AG08395 (cell line): ENCODE measurements at places on chromosomes 7 and 10.

DNA sequence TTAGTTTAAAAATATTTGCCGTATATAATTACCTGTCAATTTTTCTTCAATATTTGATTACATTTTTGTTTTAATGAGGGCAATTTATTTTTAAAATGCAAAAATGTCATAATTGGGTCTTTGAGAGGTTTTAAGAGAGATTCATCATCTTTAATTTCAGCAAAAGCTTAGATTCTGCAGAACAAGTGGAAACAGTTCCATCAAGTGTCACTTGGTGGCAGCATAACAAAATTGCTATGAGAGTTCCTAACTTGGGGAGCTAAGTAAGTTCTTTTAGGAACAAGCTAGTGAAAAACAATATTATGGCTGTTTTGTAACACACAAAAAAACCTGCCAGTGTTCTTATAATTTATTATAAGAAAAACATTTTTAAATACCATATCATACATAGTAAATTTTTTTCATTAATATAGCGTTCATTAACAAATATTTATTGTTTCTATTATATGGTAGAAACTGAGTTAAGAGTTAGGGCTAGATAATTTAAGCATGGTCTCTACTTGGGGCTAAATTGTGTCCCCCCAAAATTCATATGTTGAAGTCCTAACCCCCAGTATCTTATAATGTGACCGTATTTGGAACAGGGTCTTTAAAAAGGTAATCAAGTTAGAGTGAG is 155.2 kb downstream of the MAGI2 start:
- DNase-seq: peak; percentile 60

DNA sequence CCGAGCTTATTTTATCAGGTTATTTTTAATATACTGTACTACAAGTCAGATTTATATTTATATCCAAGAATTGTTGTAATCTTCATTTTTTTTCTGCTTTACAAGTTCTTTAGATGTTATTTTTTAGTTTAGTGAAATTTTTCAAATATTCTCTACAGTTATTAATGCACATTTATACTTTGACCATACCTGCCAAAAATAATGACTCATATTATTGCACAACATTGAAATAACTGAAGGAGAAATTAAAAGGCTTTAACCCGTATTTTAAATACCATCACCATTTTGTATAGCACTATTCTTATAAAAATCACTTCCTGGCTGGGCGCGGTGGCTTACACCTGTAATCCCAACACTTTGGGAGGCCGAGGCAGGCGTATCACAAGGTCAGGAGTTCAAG is 278.5 kb downstream of the BICC1 start:
- no peak for DNase-seq

DNA sequence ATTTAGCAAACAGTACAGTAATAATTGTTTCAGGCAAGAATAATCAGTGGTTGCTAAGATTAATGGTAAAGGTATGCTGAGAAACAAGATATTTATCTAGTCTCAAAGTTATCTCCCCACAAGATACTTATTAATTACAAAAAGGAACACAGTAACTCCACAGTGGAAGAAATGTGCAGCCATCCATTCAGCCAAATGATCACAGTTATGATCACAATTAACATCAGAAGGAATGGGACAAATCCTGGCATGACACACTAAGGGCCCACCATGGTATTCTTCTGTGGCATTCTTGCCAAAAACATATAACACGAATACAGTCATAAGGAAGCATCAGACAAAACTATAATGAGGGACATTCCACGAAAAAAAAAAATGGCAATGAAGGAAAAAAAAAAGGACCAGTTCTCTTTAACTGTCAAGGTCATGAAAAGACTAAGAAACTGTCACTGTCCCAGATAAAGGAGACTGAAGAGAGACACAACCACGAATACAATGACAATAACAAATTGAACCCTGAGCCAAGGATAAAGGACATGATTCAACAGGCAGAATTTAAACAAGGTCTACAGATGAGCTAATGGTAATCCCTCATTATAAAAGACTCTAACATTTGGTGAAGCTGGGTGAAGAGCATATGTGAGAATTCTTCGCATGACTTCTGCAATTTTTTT is 20.9 kb downstream of the NUDCD3 start:
- DNase-seq: no peak

DNA sequence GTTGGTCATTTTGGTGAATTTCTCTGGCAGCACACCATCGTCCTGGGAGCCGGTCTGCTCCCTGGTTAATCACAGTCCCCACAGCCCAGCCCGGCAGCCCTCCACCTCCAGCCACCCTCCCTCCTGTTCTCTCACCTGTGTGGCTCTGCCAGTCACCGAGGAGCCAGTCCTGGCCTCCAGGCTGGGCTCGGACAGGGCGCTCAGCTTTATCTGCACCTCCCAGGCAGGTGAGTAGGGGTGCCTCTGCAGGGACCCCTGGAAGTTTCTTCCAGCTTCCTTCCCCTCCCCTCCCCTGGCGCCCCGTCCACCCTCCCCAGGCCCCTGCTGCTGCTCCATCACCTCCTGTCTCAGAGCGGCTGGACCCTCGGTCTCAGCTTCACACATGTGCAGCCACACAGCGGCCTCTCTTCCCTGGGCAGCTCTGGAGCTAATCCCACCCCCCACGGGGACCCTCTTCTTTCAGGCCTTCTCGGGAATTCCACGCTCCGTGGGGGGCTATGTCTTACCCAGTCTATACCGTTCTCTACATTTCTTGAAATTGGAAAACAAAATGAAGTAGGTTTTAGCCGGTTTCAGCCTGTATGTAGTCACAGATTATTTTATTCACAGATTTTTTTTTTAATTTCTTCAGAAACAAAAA is 213.9 kb upstream of the PPP2R2D start:
- no peak for DNase-seq

DNA sequence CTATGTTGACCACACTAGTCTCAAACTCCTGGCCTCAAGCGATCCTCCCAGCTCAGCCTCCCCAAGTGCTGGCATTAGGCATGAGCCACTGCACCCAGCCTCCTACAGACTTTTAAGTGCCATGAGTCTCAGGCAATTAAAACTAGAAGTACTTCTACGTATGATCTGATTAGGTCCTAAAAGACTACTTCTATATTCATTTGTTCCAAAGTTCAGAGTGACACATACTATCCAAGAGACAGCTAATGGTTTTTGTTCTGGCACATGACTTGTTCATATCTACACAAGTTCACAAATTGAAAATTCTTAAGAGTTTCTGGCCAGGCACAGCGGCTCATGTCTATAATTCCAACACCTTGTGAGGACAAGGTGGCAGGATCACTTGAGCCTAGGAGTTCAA is 11.7 kb downstream of the ARHGAP19 start:
- no peak for DNase-seq
